Stimulated activated CD4-positive, alpha-beta T cell treated with anti-CD3 and anti-CD28 coated beads, Interleukin-15, amount 100 ng/mL, for 48 hours (primary cell): ENCODE measurements at places on chromosomes 2 and 18.

- no peak for DNase-seq
These were observed 140.7 kb downstream of the WDSUB1 start for GRCh38 chr2:159145745-159146354.

GRCh38 chr18:57864615-57865121 lies 61.6 kb upstream of the ATP8B1 start:
- no peak for DNase-seq

GRCh38 chr2:105142239-105142638 lies 99.3 kb upstream of the GPR45 start:
- DNase-seq = no peak

DNA sequence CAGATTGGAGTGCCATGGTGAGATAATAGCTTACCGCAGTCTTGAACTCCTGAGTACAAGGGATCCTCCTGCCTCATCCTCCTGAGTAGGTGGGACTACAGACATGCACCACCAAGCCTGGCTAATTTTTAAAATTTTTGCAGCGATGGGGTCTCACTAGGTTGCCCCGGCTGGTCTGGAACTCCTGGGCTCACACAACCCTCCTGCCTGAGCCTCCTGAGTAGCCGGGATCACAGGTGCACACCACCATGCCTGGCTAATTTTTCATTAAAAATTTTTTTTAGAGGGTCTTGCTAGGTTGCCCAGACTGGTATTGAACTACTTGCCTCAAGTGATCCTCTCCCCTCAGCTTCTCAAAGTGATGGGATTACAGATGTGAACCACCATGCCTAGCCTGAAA lies 27.8 kb downstream of the RAB31 start:
- DNase-seq = no peak

DNA sequence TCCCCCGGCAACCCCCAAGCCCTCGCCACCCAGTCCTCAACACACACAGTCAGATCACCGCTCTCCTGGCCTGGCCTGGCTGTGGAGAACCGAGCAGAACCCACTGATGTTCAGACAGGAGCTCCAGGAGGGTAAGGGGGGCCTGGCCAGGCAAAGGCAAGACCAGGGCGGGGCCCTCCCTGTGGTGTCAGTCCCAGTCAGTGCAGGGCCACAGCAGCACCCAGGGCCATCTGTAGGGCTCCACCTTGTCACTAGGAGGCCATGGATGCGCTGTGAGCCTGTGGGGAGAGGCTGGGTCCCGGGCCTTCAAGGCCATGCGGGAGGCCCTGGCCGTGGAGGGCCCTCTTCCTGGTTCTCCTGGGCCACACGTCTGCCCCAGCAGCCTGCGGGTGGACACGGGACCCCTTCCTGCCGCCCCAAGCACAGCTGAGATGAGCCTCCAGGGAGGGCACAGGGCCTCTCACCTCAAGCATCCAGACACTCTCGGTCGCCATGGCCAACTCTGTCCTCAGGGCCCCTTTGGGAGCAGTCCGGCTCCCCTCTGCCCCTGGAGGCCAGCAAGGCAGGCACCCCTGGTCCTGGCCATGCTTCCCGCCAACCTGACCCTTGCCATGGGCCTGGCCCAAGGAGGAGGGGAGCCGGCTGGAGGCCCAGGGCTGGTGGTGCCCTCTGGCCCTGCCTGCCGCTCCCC lies 2.0 kb downstream of the ANO7 start:
- no peak for DNase-seq

GRCh38 chr2:10239561-10239967 lies 63.1 kb upstream of the HPCAL1 start:
- DNase-seq = no peak

DNA sequence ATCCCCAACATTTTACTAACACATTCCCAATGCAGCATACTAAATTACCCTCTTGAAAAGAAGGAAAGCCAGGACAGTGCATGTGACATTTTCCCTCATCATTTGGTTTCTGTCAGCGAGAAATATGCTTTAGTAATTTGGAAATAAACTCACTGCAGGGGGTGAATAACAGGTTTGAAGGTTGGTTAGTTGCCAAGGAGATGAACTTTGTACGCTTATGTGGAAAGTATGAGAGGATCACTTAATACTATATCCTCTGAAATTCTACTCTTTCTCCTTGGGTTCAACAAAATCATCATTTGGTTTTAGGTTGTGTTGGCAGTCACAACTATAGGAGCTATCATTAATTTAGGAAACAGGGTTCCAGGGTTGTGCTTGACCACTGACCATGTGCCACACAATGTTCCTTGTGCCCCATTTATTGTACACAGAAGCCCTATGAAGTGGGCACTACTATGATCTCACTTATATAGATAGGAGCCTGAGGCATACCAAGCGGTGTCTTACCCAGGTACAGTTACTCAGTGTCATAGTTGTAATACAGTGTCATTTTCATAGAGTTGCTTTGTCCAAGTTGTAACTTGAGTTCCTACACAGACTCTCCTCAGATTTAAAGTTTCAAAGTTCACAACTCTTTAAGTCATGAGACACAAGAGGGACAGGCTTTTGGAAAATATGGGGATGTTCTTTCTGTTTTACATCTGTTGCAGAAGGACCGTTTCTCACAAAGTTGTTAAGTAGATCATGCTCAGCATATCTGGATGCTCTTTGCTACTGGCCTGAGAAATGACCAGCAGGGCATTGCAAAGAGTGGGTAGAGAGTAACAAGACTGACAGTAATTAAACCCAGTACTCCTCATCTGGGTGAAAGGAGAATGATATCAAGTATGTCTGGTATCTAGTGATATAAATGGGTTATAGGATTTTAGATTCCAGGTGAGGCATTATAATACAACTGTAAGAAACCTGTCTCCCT lies 91.8 kb downstream of the MAP4K4 start:
- DNase-seq = no peak

GRCh38 chr18:47166294-47166693 lies 9.9 kb downstream of the IER3IP1 start:
- DNase-seq = no peak

DNA sequence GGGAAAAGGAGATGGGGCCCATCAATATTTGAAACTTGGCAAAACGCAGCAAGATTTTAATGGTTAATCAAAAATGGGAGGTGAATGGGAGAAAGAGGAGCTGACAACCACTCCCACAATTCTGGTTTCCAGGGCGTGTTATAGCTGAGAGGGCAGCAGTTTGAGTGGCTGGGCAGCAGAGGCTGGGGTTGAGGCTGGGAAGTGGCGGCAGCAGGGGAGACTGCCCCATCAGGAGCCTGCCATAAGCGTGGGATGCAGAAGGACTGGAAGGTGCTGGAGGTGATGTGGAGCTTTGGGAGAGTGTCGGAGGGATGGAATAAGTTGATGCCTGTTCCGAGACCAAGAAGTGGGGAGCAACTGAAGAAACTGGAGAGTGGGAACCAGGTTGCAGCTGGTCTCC lies 48.9 kb upstream of the SH3RF3 start:
- DNase-seq = no peak

- DNase-seq = no peak
These were observed 56.2 kb downstream of the REEP1 start for GRCh38 chr2:86281066-86281700.

- no peak for DNase-seq
These were observed 182.6 kb downstream of the PLCL1 start for GRCh38 chr2:197986977-197987376.

GRCh38 chr2:209872675-209873074 lies 101.0 kb downstream of the UNC80 start:
- DNase-seq = no peak

- no peak for DNase-seq
These were observed 30.2 kb downstream of the ADI1 start for GRCh38 chr2:3488855-3489763.

DNA sequence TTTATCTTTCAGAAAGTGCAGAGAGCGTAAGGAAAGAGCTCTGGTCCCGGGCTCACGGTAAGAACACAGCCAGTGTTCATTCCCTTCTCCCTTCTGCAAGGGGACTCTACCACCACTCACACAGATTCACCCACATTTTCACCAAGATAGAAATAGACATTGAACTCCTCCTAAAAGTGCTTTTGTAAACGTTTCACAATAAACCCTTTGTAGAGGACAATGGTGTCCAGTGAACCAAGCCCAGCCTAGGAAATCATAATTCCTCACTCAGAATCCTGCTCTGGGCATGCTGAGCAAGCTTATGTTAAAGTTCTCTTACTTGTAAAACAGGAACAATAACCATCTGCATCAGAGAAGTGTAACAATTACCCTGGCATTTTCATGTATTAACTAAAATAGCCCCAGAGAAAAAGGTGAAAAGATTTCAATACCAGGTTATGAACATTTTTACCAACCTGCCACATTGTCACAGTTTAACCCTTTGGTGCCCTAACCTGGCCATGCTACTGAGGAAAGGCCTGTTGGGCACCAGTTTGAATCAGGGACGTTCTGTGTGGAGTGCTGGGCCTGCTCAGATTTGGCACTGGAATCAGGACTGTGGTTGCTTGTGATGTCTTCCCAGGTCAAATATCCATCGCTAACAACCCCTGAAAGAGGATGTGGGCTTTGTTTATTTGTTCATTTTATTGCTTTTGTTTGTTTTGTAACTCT lies 22.5 kb upstream of the NDUFV2 start:
- DNase-seq = no peak

- no peak for DNase-seq
These were observed 21.5 kb upstream of the TXNL4A start for GRCh38 chr18:80009661-80010550.

DNA sequence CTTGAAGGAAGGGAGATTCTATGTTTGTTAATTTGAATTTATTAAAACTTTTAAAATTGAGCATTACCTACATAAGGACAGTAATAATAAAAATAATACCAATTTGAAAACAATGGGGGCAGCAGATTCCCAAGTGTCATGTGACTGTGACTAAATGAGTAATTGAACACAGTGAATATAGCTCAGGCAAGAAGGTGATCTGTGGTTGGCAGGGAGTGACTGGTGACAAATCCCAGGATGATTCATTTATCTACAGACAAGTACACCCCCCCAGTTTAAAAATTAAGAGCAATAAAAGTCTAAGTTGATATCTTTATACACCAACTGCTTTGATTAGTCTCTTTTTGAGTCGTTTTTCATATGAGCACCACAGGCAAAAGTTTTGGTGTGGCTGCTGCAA lies 299.5 kb downstream of the ARHGAP15 start:
- no peak for DNase-seq
